NCI-H146 (cell line): ENCODE measurements at places on chromosomes 7 and 10.

- DNase-seq: no peak
Observed at GRCh38 chr7:142795339-142795863, 24.6 kb downstream of the PRSS2 start.

- no peak for DNase-seq
Observed at GRCh38 chr7:116692401-116693308, 20.7 kb downstream of the MET start.

DNA sequence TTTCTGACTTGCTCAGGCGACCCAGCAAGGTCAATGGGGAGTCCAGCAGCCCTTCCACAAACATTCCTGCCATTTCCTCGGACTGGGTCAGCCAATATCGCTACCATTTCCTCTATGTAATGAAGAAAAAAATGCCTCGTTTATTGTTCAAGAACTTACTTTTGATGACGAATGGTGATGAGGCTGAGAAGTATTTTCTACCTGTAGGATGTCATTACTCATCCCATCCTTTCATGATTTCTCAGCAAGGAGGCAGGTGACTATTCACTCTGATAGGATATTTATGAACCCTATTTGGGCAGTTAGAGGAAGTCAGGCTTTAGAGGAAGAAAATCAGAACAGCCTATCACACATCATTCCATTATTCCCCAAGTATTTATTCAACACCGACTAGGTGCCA, 178.6 kb downstream of the FANK1 start:
- no peak for DNase-seq

DNA sequence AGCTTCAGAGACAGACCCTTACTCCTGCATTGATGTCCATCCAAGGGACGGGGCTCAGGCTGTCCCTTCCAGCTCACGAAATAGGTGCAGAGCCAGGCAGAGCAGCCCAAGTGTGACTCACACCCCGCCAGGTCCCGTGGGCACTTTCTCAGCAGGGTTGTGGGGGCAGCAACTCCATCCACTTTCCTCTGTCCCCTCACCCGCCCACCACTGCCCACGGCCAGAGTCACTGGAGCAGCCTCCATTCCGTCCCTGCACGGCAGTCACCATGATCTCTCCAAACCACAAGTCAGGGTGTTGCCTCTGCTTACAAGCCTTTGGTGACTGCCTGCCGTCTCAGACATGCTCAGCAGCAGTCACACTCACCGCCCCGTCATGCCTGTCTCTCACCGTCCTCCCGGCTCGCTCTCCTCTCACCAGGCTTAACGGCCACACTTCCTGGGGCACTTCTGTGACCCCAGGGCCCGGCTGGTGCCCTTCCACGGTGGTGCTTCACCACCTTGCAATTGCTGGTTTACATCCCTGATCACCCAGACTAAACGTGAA, 39.3 kb downstream of the CALML3 start:
- DNase-seq: no peak

GRCh38 chr7:85004402-85004801, 182.5 kb downstream of the SEMA3D start:
- DNase-seq: no peak

GRCh38 chr7:70415179-70415972, 716.6 kb upstream of the GALNT17 start:
- DNase-seq: no peak

DNA sequence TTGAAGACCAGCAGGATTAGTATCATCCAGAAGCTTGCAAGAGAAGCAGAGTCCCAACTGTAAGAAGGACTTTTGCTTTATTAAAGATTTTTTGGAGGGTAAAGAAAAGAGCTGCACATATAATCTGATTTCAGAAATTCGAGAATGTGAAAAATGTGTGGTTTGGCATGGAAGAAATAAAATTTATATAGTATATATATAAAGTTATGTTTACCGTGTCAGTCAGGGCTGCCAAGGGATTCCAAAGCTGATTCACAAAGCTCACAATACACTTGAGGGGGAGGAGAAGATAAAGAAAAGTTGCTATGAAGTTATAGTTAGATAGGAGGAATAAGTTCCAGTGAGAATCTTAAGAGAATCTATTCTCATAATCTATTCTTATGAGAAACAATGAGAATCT, 231.8 kb upstream of the CACNA2D1 start:
- DNase-seq: no peak

DNA sequence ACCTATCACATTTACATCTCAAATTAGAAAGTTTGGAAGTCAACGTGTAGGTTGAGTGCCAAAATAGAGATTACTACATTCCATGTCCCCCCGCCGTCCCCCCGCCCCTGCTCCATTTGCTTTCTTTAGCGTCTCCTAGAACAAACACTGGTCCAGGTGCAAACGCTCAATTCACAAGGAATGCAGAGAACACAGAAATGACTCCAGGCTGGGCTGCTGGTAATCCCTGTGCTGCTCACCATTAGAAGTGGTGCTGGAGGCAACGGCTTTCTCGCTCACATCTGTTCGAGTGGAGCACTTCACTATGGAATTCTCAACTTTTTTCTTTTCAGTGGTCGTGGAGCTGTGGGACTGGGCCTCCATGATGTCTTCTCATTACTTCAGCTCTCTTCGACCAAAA, 14.1 kb downstream of the GLI3 start:
- DNase-seq: no peak

- peak; percentile 35 for DNase-seq
Observed at GRCh38 chr10:97518301-97519043, 19.7 kb downstream of the UBTD1 start.

DNA sequence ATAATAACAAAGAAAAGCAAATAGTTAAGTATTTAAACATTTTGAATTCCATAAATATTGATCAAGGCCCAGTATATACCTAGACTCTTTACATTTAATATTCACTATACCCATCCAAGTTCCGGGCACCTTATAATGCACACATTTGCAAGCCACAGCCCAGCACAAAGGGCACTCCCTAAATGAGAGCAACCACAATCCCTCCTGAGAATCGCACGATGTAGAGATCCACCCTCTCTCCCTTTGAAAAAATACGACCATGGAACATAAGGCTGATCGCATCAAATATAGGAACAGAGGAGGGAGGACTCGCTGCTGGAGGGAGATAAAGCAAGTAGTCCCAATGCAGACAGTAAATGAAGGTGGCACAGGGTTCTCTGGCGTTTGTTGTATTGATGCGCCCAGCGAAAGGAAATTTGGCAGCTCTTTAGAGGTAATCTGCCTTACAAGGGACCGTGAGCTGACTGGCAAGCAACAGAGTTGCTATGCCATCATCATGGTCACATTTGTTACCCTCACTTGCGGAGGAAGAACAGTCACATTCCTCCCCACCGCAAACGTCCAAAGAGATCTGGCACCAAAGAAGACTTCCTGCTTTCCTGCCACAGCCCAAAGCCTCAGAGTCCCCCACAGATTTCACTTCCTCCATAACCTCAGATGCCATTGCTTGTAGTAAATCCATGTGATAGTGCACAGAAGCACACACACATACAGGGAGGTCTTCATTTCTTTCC, 16.1 kb upstream of the TAS2R40 start:
- no peak for DNase-seq

DNA sequence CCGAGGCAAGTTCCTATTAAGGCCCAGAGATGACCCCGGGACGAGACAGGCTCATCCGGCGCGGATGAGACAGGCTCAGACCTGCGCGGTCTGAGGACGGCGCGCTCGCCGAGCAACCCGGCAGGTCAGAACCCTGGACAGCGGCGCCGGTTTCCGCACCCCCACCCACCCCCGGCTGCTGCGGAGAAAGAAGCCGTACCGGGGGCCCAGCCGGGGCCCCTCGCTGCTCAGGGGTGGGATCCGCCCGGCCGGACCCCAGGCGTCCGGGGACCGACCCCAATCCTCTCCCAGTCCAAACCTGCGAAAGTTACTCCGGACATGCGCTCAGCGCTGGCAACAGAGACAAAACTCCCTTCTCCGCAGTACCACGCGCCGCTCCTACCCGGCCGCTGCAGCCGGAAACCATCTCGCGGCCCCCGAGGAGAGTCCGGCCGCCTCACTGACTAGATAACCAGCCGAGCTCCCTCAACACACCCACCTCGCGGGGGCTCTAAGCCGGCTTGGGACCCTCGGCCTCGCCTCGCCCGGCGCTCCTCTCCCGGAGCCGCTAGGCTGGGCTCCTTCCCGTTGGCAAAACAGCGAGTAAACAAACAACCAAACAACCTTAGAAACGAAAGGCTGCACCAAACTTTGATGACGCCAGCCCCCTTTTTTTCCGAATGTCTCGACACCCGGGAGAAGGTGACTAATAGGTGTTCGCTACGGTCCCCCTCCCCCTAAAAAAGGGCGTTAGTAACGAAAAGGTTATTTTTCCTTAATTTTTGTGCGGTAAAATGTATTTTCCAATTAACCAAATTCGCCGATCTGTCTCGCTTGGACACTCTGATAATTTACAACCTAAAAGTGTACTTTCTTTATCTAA, 2.3 kb upstream of the DRGX start:
- DNase-seq: no peak

GRCh38 chr10:122560279-122560804, at the start of gene DMBT1:
Gene DMBT1 (plus strand): TSS chr10:122560754. CDS start chr10:122560771, 17 bp downstream.
- DNase-seq: no peak

DNA sequence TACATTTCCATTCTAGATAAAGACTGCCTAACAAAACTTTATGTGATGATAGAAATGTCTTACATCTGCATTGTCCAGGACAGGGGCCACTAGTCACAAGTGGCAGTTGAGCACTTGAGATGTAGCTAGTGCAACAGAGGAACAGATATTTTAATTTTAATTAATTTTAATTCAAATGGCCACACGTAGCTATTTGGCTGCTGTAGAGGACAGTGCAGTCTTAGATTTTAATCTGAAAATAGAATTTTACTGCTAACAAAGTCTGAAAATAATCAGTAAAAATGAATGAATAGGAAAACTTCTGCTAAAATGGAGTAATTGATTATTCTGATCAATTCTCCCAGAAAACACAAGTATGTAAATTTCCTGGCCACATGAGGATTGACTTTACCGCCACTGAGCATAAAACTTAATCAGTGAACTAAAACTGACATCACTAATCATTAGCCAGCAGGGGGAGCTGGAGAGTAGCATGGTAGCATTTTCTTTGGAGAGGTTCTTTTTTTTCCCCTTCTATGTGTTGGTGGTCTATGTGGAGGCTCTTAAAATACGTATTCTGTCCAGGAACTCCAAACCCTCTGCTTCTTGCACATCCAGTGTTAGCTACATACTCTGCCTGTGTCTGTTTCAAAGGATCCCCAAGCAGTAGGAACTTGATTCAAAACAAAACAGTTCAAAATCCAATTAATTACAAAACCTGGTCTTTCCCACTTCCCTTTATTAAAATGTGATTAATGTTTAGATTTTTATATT, 52.1 kb downstream of the TSPAN12 start:
- DNase-seq: peak; percentile 72

- DNase-seq: no peak
Observed at GRCh38 chr7:30448461-30449189, 30.0 kb downstream of the NOD1 start.

DNA sequence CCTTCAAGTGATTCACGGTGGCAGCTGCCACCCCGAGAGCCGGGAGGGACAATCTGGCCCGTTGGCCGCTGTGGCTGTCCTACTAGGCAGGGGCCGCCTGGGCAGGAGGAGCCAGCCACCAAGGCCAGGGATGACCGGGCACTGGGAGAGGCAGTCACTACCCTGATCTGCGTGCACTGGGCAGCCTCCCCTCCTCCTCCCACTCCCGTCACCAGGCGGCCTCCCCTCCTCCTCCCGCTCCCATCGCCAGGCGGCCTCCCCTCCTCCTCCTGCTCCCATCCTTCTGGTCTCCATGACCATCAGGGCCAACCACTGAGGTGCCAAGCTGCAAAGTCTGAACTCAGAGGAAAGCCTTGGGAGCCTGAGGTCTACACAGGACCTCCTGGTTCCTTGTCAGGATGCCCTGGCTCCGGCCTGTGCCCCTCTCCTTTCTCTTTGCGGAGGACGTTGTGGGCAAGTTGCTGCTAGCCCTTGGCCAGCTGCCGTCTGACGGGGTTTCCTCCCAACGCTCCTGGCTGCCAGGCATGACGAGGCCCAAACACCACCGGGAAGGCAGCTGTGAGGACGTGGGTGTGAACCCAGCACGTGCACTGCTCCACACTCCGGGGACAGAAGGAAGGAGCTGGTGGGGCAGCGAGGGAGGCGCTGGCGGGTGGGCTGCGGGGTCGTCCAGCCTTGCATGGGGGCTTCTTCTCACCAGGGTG, 131.1 kb downstream of the WDR37 start:
- DNase-seq: peak; percentile 82

GRCh38 chr10:101774589-101775272, 1.2 kb downstream of the FGF8 start:
- DNase-seq: no peak

- no peak for DNase-seq
Observed at GRCh38 chr10:60463746-60464145, 74.1 kb upstream of the ANK3 start.

DNA sequence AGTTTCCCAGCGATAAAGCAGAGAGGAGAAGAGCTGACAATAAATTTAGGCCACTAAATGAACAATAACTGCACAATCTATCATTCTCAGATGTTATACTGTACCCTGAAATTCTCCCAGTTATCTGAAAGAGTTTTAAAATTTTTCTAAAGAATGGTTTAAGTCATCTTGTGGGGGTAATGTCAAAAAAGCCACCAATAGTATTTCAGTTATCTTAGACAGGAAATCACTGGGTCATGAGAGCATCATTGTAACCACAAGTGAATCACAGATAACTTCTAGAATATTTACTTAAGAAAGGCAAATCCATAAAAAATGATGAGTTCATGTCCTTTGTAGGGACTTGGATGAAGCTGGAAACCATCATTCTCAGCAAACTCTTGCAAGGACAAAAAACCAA, 147.1 kb downstream of the DNAJB9 start:
- DNase-seq: no peak

DNA sequence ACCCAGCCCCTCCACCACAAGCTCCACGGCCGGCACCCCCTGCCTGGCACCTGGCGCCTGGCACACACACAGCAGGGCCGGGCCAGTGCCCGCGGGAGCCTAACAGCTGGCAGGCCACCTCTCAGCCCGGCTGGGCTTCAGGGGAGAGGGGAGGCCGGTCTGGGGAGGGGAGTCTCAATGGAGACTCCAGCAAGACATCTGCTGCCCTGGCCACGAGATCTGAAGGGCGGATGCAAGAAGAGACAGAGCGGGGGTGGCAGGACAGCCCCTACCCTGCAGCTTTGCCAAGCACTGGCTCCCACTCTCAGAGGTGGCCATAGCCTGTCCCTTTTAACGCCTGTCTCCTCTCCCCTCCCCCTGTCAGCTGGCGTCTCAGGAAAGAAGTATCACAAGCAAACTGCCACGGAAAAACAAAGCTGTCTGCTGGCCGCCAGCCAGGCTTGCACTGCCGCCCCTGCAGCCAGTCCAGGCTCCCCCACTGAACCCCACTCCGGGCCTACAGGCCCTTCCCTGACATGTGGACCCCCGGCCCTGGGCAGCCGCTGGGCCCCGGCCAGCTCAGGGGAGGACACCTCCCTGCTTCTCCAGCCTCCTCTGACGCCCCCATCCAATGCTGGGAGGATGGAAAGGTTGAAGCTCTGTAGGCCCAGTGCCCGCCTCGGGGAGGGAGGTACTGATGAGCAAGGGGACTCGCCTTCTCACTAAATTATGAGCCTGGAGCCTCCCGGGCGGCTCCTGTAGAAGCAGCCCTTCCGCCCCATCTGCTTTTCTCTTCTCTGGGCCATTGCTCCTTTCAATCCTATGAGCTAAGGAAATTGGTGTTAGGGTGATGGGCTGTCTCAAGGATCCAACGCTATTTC, 178.4 kb downstream of the ARHGAP12 start:
- DNase-seq: peak; percentile 73
